Activated CD4-positive, alpha-beta T cell treated with anti-CD3 and anti-CD28 coated beads, Interleukin-2, Interleukin-4, amounts not matched to agents 100 ng/mL and 50 ng/mL, durations not matched to agents 16 hours and 8 hours (primary cell): ENCODE measurements at places on chromosomes 12 and 14.

GRCh38 chr12:4241592-4241991, 32.0 kb upstream of the CCND2 start:
- DNase-seq: no peak

- DNase-seq: no peak
These were observed 79.7 kb upstream of the REP15 start for GRCh38 chr12:27616356-27617142.

DNA sequence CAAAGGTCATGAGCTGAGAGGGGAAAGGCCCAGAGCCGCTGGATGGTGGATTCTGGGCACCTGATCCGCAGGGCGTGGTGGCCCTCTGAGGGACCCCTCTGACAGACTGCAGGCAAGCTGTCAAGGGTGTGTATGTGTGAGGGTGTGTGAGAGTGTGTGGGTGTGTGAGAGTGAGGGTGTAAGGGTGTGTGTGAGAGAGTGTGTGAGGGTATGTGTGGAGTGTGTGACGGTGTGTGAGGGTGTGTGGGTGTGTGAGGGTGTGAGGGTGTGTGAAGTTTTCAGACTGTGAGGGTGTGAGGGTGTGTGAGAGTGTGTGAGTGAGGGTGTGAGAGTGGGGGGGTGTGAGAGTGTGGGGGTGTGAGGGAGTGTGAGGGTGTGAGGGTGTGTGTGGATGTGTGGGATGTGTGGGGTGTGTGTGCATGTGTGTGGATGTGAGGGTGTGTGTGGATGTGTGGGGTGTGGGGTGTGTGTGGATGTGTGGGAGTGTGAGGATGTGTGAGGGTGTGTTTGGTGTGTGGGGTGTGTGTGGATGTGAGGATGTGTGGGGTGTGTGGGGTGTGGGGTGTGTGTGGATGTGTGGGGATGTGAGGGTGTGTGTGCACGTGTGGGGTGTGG, 156.7 kb downstream of the TMEM121 start:
- no peak for DNase-seq

- DNase-seq: no peak
These were observed 4.1 kb upstream of the CYP46A1 start for GRCh38 chr14:99679996-99680395.

GRCh38 chr14:89551432-89551831, 134.4 kb upstream of the FOXN3 start:
- DNase-seq: no peak

DNA sequence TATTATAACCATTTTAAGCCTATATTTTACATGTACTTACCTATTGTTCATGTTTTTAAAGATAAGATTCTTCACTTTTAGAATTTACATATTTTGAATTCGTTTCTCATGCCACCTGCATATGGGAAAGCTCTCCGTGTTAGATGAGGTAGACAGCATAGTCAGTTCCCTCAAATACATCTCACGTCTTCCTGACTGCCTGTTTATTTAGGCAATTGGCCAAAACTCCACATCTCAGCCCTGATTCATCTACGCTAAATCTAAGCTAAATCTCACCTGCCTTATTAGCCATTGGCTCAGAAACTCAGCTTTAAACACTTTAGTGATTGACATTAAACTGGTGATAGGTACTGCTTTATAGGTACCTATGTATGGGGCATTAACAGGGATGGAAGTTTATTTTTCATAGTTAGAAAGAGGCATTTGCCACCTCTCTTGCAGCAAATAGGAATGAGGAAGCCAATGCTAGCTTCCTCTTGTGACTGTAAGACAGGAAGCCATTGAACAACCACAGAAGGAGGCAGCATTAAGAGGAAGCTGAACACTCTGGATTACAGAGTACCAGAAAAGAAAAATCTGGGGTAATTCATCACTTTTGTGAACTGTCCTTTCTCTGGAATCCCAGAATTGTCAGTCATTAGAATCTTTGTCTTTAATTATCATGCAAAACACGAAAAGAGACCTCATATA, 111.9 kb downstream of the LRFN5 start:
- no peak for DNase-seq

DNA sequence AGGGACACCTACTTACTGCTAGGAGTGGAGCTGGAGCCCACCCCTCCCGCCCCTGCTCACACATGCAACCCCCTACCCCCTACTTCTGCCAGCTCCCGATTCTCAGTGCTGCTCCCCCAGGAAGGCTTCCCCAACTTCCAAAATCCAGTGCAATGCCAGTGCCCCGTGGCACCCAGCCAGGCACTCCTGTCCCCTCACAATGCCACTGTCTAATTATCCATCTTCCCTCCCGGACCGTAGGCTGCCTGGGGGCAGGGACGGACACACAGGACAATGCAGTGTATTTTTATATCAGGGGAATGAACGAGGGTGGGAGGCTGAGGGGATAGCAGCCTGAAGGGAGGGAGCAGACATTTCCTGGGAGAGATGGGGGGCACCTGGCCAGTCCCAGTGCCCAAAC, 12.4 kb downstream of the OTUB2 start:
- DNase-seq: no peak

- DNase-seq: no peak
These were observed 171.3 kb downstream of the TMTC2 start for GRCh38 chr12:82857911-82858533.

GRCh38 chr14:93648440-93649168, 139.7 kb downstream of the PRIMA1 start:
- DNase-seq: peak; percentile 19

- DNase-seq: no peak
These were observed 12.3 kb downstream of the TNFAIP2 start for GRCh38 chr14:103135333-103136260.

- no peak for DNase-seq
These were observed 438.4 kb upstream of the DCN start for GRCh38 chr12:91620992-91621391.

- no peak for DNase-seq
These were observed 181.6 kb downstream of the CALM1 start for GRCh38 chr14:90578283-90578985.

DNA sequence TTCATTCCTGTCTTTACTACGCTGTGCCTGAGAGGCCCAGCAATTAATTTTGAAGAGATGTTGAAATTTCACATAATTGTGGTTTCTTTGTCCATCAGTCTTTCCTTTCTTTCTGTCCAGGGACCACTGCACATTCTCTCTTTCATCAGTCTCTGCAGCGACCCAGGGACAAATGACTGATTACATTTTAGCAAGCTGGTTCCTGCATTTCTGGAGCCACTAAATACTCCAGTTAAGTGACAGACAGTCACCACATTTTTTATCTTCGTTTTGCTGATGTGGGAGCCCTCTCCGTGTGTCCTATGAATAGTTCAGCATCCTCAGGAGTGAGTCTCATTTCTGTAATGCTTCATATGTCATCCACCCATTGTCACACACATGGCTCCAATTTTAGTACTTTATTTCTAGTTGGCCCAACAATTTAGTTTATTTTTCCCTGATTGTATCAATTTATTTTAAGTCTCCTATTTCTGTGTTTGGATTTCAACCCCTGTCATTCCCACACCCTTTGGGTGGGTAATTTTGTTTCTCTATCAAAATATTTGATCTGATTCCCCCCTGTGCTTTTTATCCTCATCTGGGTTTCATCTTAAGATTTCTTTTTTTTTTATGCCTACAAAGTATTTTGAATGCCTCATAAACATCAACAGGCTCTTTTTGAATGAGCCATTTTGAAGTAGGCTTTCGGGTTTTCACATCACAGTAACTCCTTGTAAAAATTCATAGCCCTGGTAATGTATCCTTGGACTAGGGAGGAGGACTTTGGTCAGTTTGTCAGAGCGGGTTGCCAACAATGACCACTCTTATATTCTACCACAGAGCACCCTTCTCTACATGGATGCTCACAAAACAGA, 1196.5 kb downstream of the GALC start:
- no peak for DNase-seq

DNA sequence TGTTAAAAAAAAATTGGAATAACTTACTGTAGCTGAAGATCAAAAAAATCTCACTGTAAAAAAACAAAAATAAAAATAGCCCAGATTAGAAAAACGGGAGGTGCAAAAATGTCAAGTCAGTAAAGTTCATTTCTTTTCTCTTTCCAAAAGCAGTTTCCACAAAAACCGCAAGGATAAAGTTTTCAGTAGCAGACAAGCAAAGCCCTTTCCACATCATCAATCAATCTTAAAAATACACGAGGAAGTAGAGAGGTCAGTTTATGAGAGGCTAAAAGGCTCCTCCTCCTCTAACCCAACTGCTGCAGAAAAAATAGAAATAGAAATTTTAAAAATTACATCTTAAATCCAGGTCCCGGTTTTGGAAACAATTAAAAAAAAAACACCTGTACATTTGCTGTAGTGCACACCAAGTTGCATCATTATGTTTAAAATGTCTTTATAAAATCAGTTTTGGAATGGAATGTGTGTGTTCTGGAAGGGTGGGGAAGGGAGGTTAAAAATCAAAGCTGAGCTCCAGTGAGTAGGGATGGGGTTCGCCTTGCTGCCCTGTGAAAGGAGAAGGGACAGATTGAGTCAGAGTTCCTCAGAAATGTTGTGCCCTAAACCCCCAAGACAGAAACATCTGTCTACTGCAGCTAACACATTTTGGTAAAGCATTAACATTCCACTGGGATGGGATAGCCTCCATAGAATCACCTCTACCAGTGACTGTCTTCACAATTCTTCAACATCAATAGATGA, 5.8 kb downstream of the HNRNPC start:
- DNase-seq: no peak

DNA sequence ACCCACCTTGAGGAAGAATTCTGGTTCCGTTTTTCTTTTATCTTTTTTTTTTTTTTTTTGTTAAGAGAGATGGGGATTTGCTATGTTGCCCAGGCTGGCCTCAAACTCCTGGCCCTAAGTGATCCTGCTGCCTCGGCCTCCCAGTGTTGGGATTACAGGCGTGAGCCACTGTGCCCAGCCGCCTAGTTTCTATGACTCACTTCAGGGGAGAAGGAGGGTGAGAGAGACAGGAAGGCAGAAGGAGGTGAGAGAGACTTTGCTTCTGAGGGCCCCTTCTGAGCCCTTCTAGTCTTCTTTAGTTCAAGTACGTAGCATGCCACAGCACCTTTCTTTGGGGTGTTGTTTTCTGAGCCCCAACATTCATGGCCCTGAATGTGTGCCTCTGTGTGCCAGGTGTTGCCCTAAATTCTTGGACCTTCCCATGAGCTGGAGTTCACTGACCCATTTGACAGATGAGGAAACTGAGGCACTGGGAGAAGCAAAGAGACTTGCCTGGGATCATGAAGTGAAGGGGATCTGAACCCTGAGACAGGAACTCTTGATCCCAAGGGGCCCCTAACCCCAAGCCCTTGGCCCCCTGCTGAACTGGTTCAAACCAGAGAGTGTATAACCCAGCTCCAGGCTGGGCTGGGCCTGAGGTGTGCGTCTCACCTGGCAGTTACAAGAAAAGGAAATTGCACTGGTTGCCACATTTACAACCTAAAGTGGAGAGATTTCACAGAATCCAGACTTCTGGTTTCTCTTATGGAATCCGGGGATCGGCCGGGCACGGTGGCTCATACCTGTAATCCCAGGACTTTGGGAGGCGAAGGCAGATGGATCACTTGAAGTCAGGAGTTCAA, 20.8 kb downstream of the SH2B3 start:
- DNase-seq: peak; percentile 54

DNA sequence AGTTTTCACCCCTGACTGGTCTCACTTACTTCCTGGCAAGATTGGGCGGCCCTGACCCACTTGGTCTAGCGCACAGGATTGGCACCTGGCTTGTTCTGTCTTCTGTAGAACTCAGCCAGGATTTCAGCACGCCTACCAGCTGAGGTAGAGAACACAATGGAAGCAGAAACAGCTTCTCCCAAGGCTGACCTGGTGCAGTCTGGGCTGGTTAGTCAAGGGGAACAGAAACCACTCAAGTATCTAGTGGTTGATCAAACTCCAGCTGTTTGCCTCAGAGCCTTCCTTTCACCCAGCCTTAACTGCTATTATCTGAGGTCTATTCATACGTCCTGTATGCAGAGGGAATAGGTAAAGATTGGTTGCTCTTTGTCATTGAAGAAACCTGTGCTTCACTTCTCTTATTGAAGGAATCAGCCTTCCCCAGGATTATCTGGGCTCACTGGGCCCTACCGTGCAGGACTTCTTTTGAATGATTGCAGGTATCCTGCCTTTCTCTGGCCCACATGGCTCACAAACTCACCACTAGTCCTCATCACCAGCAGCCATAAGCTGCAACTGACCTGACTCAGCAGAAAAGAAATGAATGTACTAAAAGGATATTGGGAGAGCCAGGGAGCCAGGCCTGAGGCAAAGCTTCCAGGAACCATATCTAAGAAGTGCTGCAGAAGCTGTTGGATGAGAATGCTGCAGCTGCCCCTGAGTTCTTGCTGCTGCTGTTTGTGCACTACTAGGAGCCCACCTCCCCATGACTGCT, 2.5 kb upstream of the PLEKHD1 start:
- DNase-seq: no peak

DNA sequence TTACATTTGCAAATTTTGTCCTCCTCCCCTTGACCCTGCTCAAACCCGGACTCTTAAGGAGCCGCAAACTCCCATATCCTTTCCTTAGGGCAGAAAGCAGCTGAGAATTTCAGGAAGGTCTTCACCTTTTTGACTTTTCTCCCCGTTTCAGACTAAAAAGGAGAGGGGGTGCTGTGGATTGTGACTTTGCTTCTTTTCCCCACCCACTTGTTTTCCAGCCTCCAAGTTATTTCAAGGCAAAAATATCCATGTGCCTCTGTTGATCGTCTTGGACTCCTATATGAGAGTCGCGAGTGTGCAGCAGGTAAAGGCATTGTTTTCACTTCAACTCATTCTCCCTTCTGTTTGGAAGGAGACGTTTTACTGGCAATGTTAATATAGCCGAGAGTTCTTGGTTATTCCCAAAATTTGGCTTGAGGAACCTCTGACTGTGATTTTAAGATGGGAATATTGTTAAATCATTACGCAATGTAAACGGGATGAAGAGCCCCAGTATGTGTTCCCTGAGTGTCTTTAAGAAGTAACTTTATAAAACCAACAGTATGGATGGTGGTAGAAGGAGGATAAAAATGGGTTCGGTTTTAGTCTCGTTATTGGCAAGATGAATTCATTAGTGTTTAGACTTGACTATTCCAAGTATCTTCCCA, 663 bp downstream of the LRRK2 start:
- DNase-seq: no peak

DNA sequence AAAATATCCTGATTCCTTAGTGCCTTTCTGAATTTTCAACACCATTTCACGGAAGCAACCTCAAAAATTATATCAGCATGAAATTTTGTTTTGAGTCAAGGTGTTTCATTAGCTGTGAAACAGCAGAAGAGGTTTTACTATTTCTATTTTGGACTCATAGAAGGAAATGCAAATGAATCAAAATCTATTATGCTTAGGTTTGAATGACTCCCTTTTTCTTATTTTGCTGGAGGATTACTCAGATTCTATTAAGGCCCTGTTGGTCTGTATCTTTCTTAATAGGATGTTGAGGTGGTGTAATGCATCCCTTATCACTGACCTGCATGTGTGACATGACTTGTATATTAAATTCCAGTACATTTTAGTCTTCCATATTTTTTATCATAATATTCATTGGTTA, 165.8 kb downstream of the TMTC2 start:
- DNase-seq: no peak

- DNase-seq: no peak
These were observed 189.1 kb downstream of the PIWIL1 start for GRCh38 chr12:130526813-130527212.

GRCh38 chr14:71354801-71355200, 447.5 kb downstream of the PCNX1 start:
- no peak for DNase-seq

- peak; percentile 65 for DNase-seq
These were observed 554 bp downstream of the SPPL3 start for GRCh38 chr12:120903412-120904196.
